ENCODE measurements at places on chromosomes 3 and 15.

DNA sequence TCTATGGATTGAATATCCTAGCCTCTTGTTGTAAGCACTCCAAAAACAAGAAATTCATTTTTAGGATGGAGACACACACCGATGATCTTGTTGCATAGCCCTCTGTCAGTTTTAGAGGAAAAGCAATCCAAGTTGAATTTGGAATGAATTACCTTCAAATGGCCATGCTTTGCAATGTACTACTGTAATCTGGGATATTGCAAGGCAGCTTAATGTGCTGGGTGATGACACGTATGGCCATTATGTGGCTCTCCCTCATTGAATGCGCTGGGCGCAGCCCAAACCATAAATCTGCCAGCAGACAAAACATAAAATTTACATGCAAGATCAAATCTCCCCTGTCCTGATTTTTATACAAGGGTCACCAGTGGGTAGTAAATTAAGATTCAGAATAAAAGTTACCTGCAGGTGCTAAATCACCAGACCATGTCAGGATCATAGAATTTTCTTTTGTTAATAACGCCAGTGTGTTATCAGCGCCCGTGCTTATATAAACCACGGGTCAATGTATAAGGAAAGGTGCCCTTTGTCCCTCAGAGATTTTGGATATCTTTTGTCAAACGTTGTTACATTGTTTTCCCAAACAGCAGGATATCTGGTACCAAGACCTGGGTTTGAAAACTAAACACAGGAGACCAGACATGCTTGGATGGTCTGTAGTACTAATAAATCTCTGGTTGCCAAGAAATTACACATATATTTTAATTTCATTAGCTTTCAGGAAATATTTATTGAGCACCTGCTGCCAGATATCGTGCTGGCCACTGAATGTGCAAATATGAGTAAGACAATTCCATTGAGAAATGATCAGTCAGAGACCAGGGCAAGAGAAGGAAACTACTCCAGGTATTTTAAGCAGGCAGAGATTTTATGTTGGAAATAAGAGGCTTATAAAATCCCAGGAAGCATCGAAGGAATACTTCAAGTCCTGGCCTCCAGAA lies 237.1 kb downstream of the EBLN2 start:
- DNase-seq = no peak

GRCh38 chr3:136311261-136311660 lies 61.1 kb downstream of the PCCB start:
- DNase-seq = no peak

GRCh38 chr3:150396956-150397550 lies 11.0 kb upstream of the TSC22D2 start:
- no peak for DNase-seq

DNA sequence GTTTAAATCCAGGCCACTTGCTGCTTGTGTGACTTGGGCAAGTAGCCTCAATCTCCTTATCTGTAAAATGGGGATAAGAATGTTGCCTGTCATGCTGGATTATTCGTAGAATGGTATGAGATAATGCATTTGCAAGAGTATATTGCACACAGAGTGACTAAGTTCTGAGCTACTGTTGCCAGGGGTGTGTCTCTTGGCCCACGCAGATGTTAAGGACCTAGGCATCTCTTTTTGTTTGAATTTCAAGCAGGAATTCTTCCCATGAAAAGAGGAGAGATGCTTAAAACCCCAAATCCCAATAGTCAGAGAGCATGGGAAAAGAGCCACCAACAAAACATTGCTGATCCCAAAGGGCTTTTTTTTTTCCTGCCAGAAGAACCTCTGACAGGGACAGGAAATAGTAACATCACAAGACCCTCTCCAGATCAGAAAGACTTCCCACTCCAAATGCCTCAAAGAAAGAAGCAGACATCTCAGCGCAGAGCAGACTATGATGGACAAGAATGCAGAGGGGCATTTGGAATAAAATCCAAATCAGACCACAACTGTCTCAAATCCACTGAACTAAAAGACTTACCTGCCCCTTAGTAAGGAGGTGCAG lies 90.5 kb downstream of the MRPL46 start:
- DNase-seq = no peak

- peak; percentile 52 for DNase-seq
Observed at GRCh38 chr3:34260271-34261000, 462.0 kb downstream of the PDCD6IP start.

DNA sequence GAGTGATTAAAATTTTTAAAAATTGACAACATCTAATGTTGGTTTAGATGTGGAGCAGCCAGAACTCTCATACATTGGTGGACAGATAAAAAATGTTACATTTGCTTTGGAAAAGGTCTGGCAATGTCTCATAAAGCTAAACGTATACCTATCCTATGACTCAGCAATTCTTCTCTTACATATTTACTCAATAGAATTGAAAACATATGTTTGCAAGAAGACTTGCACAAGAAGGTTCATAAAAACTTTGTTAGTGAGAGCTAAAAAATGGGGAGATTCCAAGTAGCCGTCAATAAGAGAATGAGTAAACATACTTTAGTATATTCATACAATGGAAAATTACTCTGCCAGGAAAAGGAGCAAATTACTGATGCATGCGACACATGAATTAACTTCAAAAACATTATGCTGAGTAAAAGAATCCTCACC lies 30.0 kb downstream of the MASP1 start:
- no peak for DNase-seq

GRCh38 chr3:31832551-31832950 lies 148.5 kb downstream of the OSBPL10 start:
- no peak for DNase-seq

GRCh38 chr3:39479701-39480414 lies 12.4 kb downstream of the MOBP start:
- DNase-seq = no peak

DNA sequence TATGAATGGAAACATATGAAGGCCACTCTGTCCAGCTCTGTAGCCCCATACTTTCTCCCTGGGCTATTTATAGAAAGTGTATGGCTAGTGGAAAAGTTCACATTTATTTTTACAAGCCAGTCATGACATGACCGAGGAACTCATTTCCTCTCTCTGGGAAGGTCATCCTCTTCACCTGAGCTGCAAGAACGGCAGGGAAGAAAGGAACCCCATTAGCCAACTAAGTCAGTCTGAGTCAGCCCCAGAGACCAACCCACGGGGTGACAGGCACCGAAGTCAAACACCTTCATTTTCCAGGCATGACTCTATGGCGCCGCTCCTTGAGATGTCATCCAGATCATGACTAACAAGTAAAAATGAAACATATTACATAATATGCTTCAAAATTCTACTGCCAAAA lies 4.8 kb downstream of the PAQR9 start:
- no peak for DNase-seq

DNA sequence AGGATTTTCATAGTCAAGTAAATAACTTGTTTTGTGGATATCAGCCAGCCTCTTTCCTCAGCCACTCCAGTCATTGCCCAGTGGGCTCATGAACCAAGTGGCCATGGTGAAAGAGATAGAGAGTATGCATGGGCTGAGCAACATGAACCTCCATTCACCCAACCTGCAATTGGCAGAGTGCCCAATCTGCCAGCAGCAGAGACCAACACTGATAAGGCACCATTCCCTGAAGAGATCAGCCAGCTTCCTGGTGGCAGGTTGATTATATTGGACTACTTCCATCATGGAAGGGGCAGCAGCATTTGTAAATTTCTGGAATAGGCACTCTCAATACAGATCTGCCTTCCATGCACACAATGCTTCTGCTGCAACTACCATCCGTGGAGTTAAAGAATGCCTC lies 10.3 kb upstream of the MCF2L2 start:
- DNase-seq = no peak

DNA sequence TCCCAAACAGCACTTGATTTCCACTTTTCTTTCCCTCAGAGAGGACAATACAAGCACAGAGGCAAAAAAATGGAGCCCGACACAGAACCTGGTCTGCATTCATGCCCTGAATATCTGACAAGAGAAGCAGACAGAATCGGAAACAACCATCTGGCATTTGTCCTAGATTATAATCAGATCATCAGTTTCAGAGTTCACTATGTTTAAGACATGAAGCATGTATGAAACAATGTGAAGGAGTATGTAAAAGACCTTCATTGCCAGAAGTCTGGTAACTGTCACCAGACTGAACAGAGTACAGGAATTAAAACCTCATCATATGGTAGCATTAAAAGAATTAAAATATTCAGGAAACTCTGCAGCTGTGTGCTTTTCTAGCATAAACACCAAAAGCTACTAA lies 65.0 kb downstream of the SETD2 start:
- no peak for DNase-seq

DNA sequence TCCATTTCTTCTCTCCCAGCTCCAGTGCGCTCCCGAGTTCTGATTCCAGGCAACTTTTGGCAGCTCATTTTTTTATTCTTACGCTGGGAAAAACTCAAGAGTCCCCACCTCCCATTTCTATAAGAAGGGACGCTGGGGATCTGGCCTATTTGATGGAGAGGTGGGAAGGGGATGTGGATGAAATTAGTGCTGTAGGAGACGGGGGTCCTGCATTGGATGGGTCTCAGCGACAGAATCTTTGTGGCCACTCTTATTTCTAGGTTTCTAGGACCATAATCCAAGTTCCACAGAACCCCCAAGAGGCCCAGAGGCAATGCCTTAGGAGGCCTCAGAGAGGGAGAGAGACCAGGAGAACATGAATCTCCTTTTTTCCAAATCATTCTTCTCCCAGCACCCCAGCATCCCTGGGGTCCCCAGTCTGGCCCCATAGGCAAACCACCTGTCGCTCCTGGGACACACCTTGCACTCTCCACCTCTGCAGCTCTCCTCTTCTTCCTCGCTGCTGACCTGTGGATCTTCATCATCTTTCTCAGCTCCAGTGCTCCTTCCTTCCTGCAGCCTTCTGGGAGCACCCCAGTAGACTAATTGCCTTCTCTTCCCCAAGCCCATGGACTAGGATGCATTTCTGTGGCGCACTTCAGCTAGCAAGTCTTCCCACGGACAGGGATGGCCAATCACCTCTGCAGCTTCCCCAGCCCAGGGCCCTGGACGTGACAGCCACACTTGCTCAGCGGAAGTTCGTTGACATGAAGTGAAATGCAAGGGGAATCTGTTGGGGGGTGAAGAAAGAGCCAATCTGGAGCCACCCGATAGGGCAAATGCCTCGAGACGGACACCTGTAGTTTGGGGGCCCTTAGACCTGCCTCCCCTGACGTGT lies 100.1 kb upstream of the ALDH1A3 start:
- no peak for DNase-seq

DNA sequence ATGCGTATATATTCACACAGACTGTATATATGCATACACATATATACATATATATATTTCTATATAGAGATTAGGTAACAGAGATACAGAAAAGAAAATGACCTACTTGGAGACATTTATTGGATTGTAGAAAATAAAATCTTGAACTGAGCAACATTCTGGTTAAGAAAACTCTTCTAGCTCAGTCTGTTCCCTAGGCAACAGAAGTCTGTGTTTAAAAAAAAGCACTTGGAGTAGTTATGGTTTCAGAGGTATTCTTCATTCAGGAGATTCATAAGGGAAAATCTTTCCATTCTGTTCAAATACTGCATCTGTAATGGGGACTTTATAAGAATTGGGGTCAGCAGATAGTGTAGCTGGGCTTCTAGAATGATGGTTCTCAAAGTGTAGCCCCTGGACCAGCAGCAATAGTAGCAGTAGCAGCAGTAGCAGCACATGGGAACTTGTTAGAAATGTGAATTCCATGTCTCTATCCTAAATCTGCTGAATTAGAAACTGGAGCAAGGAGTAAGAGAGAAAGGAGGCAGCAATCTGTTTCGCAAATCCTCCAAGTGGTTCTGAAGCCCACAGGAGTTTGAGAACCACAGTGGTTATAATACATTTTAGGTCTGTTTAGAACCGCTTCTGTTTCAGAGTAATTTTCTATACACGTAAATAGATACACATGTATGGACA lies 112.8 kb upstream of the TMEM108 start:
- no peak for DNase-seq

DNA sequence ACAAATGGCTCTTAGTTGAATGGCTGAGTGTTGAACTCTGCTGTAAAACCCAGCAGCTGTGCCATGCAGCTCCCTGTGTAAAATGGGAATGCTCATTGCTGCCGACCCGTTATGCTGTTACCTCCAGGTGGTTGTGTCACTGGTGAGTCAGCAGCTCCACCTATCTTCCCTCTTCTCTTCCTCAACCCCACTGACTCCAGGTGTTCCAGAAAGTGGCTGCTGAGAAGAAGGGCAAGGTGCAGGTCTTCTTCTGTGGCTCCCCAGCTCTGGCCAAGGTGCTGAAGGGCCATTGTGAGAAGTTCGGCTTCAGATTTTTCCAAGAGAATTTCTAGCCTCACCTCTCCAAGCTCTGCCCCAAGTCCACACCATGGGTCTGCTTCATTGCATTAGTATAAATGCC lies 41.9 kb downstream of the NOX5 start:
- no peak for DNase-seq

Measured in lower lobe of right lung (tissue), 2 donors.